ENCODE measurements at places on chromosomes 5 and 9.

DNA sequence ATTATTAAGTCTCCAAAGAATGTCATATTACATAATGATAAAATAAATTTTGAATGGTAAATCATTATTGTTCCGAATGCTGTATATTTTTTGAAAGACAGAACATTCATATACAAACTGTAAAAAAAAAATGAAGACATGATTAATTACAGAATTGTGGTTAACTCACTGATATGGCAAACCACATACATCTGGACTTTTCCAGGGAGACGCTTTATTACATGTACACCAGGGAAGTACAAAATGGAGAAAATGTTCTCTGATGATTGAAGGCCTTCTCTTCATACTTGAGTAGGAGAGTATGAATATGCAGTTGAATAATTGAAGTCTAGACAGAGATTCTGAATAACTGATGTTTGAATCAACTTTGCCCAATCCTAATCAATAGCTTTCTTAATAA lies 1886.9 kb downstream of the EFNA5 start:
- no peak for DNase-seq

DNA sequence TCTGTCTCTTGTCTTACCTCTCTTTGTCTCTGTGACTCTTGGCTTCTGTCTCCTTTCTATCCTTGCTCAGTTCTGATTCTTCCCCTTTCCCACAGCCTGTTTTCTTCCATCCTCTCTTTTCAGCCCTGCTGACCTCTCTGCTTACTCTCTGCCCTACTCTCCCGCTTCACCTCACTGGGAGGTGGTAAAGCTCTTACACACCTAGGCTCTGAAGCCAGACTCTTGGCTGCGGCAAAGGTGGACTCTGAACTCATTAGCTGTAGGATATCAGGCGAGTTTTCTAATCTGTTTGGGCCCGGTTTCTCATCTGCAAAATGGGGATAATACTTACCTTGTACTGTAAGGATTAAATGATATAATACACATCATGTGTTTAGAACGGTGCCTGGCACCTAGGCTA lies 11.1 kb downstream of the PCDH1 start:
- no peak for DNase-seq

- no peak for DNase-seq
Measured at GRCh38 chr9:1094749-1095148, 44.6 kb downstream of the DMRT2 start.

- no peak for DNase-seq
Measured at GRCh38 chr5:149224282-149224681, 47.4 kb upstream of the AFAP1L1 start.

DNA sequence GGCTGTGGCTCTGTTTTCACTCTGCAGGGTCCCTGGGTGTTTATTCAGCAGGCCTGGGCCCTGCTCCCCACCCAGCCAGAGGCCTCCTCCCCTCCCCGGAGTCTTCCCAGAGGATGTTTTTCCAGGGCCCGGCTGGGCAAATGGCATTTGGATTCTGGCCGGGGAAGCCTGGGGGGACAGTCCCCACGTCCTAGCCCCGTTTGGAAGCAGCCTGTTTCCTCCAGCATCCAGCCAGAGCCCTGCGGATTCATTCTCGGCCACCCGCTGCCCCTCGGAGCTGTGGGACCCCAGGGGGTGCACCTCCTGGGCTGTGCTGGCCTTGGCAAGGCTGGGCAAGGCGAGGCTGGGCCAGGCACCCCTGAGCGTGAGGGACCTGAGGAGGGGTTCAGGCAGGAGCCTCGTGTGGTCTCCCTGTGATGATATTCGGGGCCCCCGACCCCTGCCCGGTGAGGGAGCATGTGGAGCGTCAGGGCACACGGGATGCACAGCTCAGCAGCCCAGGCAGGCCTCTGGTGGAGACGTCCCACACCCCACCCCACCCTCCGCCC lies 48.8 kb upstream of the EGFL7 start:
- no peak for DNase-seq

GRCh38 chr5:103918668-103919367 lies 356.2 kb upstream of the NUDT12 start:
- no peak for DNase-seq

- DNase-seq, result no peak
Measured at GRCh38 chr5:133618141-133618540, 5.8 kb upstream of the FSTL4 start.

- no peak for DNase-seq
Measured at GRCh38 chr5:121572061-121572460, 279.6 kb upstream of the FTMT start.
